ENCODE measurements at places on chromosomes 12 and 14. TPM values are rescaled to one million over a fixed set of nuclear protein-coding genes. Genes with fewer than 3 reads are reported as not detected.

The RNF212B gene
- total RNA-seq: not detected

The TPCN1 gene
- total RNA-seq: 28.3 TPM

The DRAM1 gene
- total RNA-seq: 42.4 TPM

The RDH12 gene
- total RNA-seq: not detected

The METTL1 gene
- 24.8 TPM for total RNA-seq

The FGF6 gene
- total RNA-seq: not detected

The STX2 gene
- total RNA-seq: 30.7 TPM

The PLCZ1 gene
- not detected for total RNA-seq

The TOMM20L gene
- total RNA-seq: not detected

The PYGL gene
- 46.6 TPM for total RNA-seq

The RTL1 gene
- total RNA-seq: not detected

The NOPCHAP1 gene
- 18.2 TPM for total RNA-seq

The WASHC4 gene
- total RNA-seq: 123 TPM

The DNAJC22 gene
- 1.3 TPM for total RNA-seq

The TAS2R42 gene
- not detected for total RNA-seq

The OTX2 gene
- total RNA-seq: not detected

The TTC6 gene
- total RNA-seq: not detected

The COX8C gene
- total RNA-seq: not detected

The MGP gene
- total RNA-seq: 284 TPM

The MUCL1 gene
- not detected for total RNA-seq

The BEGAIN gene
- 0.46 TPM for total RNA-seq

The APOF gene
- total RNA-seq: not detected

The CRIP2 gene
- total RNA-seq: 322 TPM

The NOXRED1 gene
- 0.33 TPM for total RNA-seq

The PMEL gene
- total RNA-seq: 0.42 TPM
